Endodermal cell (in vitro differentiated cells): ENCODE measurements at places on chromosomes 16 and 17.

DNA sequence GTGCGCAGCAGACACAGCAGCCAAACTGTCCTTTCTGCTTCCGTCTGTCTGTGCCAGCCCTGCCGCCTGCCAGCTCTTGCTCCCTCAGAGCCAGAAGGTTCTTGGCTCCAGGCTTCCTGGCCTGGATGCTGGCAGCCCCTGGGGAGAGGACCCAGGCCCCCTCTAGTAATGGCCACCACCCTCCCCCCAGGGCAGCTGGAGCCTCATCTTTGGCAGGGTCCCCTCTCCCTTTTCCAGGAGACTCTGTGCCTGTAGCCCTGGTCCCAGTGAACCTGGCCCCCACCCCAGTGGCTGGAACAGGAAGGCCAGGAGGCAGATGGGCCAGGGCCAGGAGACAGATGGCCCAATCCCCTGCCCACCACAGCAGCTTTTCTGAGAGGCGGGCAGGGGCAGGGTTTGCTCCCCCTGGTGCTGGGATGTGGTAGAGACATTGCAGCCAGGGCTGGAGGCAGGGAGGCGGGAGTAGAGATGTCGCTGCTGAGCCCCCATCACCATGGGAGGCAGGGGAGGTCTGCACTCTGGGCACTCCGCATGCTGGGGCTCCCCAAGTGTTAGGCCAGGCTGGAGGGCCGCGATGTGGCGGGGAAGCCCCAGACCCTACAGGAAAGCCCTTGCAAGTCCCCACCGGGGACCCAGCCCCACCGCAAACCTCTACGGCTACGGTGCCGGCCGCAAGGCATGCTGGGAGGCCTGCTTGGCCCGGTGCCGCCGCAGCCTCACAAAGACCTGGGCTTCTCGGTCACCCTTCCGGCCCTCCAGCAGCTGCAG lies 16.7 kb downstream of the UNC13D start:
- peak; percentile 98 for DNase-seq

- peak; percentile 75 for DNase-seq
Observed at GRCh38 chr17:50689251-50689650, 18.5 kb downstream of the ANKRD40 start.

GRCh38 chr16:86052115-86052670 lies 153.2 kb downstream of the IRF8 start:
- DNase-seq, result no peak

GRCh38 chr17:58661499-58661898 lies 30.3 kb downstream of the TEX14 start:
- DNase-seq, result no peak

DNA sequence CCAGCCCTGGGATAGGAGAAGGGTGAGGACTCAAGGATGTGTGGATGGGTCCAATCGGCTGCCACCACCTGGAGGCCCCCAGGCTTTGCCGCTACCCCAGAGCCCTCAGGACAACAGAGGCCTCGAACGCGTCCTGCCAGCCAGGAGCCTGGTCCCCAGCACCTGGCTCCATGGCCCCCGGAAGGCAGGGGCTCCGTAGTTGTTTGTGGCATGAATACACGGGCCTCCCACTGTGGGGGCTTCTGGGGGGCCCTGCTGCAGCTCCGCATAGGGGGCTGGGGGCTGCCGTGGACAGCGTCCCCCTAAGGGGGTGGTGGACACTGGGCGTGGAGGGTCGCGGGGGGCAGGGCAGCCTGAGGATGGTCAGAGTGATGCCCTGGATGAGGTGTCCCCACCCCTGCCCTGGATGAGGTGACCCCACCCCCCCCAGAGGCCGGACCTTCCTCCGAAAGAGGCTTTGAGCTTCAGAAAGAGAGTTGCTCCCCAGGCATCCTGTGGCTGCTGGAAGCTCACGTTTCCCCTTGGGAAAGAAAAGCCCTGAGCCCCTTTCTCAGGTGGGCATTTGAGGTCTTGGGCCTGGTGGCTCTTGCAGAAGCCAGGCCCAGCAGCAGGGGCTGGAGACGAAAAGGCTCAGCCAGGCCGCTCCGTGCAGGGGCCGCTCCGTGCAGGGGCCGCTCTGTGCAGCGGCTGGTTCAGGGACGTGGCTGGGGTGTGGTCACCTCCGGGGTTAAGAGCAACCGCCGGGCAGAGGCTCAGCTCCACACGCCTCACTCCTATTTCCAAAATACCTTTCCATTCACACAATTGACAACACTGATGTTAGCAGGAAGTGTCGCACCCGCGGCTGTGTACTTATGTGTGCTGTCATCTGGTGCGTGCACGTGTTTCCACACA lies 40.3 kb upstream of the GNG13 start:
- no peak for DNase-seq

- DNase-seq, result no peak
Observed at GRCh38 chr17:15406081-15406480, 61.3 kb downstream of the CDRT4 start.

- DNase-seq, result peak; percentile 88
Observed at GRCh38 chr17:41835800-41836549, at the start of gene NT5C3B. Gene NT5C3B, minus strand, starts transcription at chr17:41836232. Its CDS starts 39 bp downstream, at chr17:41836193.

DNA sequence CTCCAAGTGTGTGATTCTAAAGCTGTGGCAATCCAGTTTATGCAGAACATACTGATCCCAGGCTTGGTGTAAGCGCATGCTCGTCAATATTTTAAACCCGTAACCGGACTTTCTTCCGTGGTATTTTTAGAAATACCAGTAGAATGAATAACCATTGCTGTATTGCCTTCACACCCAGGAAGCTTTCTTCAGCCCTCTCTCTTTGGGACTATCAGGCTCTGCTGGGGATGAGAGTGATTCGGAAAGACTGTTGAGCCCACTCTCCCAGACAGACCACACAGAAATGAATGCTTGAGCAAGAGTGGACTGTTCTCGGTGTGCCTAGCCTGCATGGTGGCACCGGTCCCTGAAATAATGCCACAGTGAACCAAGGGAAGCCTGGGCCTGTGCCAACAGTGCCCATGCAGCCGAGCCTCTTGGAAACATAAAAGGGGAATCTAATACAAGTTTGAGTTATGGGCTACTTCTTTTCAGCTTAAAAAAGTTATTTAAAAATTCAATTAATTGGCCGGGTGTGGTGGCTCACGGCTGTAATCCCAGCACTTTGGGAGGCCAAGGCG lies 89.9 kb upstream of the ELAC2 start:
- DNase-seq, result no peak

- DNase-seq, result peak; percentile 91
Observed at GRCh38 chr16:27920391-27920891, 143.1 kb downstream of the GSG1L start.

DNA sequence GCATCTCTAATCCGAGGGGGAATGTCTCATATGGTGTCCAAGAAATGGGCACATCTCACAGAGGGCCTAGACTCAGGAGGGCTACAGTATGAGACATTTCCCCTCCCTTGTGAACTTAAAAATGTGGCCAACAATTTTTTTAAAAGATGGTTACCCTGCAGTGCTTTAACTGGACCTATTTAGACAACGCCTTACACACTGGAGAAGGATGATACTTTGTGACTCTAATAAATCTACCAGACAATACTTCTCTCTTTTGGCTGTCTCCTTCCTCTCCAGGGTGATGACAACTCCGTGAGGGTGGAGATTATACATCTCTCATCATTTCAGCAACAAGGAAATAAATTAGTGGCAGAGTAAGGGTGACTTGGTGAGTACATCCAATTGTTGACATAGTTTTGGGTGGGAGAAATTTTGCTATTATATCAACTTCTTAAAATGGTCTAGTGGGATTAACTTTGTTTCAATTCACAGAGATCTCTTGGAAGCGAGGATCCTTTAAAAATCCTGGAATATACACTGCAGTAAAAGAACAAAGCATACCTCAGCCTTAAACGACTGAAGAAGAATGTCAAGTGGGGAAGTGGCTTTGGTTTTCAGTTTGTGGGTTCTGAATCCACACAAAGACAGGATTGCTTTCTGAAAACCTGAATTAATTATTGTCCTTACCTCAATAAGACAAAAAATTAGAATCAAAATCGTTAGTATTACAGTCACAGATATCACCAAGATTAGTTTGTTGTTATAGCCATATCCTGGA lies 89.8 kb downstream of the KPNA2 start:
- DNase-seq, result no peak

GRCh38 chr16:22764662-22765327 lies 49.2 kb upstream of the HS3ST2 start:
- DNase-seq, result peak; percentile 56

DNA sequence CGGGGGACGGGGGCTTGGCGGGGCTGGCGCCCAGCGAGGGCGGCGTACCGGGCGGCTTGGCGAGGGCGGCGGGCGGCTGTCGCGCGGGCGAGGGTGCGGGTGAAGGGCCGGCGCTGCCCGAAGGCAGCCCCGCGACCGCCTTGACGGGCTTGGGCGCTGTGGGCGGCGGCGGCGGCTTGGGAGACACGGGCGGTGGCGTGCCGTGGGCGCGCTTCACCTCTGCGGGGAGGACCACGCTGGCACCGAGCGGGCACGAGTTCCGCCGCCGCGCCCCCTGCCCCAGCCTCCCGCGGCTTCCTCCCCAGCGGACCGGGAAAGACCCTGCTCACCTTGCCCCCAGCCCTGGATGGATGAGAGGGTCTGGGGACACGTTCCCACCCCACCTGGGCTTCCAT lies 17.3 kb downstream of the CASKIN1 start:
- no peak for DNase-seq

DNA sequence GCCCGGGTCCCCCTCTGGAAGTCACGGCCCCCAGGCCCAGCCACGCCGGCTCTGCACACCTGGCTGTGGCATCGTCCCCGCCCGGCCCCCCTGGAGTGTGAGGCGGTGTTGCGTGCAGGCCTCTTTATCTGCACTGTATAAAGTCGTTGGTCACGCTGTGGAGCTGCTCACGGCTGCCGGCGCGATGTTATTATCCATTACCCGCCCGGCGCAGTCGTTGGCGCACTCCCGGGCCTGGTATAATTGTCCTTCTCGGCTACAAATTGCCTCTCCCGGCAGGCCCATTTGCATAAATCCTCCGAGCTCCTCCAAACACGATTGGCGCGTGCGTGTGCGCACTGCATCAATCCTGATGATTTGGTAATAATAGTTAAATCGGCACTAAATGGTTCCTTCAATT lies 57.8 kb downstream of the BAHCC1 start:
- no peak for DNase-seq

DNA sequence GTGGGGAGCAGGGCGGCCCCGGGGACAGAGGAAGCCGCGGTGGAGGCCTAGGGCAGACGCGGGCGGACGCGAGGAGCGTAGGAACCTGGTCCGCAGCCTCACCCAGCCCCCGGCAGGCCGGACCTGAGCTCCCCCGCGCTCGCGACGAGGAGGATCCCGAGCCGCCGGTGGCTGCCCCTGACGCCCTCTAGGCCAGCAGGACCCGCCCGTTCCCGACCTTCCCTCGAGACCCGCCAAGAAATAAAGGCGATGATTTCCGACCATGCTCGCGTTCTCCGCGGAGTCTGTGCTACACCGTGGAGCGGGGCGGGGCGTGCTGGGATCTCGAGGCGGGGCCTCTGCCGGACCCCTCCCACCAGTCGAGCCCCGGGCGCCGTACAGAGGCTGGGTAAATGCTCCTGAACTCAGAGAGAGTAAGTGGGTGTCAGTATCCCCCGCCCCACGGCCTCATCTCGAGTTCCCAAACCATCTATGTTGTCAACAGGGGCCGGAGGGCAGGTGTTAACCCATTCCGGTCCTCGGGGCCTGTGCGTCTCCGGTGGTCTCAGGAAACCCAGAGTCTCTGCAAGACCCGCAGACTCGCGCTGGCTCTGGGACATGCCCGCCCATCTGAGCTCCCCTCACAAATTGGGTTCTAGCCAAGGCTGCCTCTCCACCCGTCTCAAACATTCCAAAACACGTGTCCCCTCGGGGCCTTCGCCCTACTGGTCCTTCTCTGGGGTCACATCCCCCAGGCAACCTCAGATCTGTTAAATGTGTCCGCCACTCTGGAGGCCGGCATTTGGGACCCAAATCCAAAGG lies 13.7 kb downstream of the SYCE1L start:
- DNase-seq, result peak; percentile 93

GRCh38 chr17:30520436-30520835 lies 43.2 kb downstream of the GOSR1 start:
- no peak for DNase-seq

DNA sequence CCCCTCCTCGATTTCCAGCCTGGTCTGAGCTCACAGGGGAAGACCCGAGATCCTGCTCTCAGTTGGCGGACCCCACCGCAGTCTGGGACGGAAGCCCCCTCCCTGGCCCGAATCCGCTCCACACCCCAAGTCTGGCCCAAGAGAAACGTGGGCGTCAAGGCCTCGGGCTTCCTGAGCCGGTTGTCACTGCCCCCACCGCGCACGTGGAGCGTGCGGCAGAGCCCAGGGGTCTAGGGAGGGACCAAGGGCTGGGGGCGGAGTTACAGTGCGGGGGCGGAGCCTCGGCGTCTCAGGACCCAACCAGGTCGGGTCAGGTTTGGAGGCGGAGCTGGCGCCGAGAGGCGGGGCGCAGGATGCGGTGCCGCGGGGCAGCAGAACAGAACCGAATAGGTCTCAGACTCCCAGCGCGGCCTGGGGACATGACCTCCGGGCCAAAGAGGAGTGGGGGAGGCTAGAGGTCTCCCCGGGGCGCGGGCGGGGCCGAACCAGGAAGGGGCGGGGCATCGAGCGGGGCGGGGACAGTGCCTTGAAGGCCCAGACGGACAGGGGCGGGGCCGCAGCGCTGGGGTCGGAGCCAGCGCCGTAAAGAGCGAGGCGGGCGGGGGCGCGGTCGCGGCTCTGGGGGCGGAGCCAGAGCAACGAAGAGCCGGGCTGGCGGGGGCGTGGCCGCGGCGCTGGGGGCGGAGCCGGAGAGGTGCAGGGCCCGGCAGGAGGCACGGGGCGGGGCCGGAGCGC lies 431 bp upstream of the ZFPM1 start:
- peak; percentile 99 for DNase-seq

DNA sequence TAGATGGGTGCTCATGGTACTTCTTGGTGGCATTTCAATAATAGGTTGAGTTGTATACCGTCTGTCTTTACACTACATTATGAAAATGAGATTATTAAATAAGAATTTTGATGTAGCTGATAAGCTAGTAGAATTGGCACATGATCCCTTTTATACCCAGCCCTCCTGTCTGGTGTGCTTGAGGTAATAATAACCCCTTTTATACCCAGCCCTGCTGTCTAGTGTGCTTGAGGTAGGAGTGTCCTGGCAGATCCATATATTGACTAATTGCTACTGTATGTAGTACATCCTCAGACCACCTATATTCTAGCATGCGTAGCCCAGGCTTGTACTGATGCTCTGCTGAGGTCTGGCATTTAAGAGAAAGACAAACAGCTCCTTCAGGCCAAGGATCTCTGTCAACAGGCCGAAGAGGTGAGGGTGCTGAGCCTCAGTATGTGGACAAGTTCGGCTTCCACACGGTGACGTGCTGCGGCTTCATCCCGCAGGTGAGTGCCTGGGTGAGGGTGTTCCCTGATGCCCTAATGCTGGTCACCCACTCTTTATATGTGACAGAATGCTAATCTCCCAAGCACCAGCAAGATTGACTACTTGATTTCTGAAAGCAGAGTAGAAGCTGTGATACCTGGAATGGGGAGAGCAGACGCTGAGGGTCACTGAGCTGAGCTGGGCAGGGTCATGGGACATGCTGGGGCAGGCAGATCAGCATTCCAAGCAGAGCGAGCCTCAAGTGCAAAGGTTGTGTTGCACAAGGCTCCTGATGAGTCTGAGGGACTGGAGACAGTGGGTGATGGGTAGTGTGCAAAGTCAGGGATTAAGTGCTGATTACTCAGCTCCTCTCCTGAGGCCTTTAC lies 5.7 kb downstream of the FN3K start:
- no peak for DNase-seq
